ENCODE measurements at places on chromosomes 2 and 18. TPM values are rescaled to one million over a fixed set of nuclear protein-coding genes. Genes with fewer than 3 reads are reported as not detected.

GRCh38 chr18:60162388-60162787 is 210.2 kb downstream of the MC4R start:
- no peak for DNase-seq

- no peak for DNase-seq
Measured at GRCh38 chr2:134027980-134028379, 225.9 kb upstream of the MGAT5 start.

- DNase-seq: peak; percentile 81
Measured at GRCh38 chr2:121530212-121530705, 421 bp upstream of the RNU4ATAC start.

DNA sequence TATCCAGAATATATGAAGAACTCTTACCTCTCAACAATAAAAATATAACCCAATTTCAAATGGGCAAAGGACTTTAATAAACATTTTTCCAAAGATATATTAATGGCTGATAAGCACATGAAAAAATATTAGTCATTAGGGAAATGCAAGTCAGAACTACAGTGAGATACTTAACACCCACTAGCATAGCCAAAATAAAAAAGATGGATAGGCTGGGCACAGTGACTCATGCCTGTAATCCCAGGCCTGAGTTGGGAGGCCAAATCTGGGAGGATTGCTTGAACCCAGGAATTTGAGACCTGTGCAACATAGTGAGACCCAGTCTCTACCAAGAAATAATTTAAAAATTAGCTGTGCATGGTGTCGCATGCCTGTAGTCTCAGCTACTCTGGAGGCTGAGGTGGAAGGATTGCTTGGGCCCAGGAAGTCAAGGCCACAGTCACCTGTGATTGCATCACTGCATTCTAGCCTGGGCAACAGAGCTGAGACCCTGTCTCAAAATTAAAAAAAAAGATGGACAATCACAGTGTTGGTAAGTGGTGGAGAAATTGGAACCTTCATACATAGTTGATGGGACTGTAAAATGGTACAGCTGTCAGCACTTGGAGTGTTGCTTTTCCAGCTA is 25.1 kb downstream of the MARCHF7 start:
- DNase-seq: no peak

DNA sequence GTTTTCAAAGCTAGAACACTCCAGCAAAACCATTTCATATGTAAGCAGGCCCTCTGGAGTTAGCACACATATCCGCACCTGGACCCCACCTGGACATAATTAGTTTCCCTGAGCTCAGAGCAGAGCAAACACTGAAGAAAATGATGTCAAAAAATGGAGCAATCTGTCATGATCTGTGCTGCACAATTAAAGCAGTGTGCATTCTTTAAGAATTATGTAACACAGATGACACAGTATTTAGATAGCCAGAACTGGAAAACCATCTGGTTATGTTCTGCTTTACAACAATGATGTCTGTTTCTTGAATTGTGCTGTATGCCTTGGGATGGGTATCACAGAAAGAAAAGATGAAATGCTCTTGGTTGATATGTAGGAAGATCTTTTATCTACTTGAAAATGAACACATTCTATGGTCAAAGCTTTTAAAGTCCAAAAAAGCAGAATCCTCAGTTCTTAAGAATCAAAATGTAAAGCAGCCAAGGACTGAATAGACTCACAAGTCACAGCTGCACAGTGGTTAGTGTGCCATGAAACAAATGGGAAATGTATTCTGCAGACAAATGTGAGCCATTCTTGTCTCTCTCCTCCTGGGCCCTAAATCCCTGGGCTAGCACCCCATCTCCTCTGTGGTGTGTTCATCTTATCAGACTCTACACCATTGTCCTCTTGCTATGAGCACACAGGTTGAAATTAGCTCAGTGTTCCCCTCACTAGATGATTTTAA is 36.8 kb downstream of the HRH4 start:
- DNase-seq: no peak

GRCh38 chr18:5868218-5868854 is 27.0 kb downstream of the TMEM200C start:
- DNase-seq: peak; percentile 56

DNA sequence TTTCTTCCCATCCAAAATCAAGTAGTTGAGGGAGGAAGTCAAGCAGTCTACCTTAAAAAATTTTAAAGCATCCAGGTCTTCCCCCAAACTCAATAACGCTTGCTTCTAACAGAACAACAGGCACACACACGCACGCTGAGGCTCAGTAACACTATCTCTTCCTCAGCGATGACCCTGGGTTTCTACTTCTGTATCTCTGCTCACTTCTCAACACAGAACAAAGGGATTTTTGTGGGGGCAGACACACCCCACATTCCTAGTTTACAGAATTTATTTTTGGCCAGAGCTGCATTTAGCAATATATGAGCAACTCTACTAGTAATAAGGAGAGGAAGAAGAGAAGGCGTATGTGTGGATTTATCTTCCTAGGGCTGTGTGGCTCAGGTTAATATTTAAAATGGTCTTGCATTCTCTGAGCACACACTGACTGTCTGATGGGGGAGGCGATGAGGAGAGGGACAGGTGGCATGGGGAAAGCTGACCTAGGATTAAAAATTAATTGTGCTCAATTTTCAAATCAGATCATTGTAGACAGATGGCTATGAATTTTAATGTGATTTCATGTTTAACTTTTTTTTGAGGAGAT is 71.3 kb upstream of the PPM1B start:
- DNase-seq: no peak

- DNase-seq: no peak
Measured at GRCh38 chr2:10778724-10779115, 33.9 kb downstream of the PDIA6 start.

- no peak for DNase-seq
Measured at GRCh38 chr2:134014196-134014960, 239.5 kb upstream of the MGAT5 start.

TMEM18 gene
- 58.5 TPM for polyA plus RNA-seq

DSC2 gene
- 48.0 TPM for polyA plus RNA-seq
